ENCODE measurements at places on chromosomes 4 and X. TPM values are rescaled to one million over a fixed set of nuclear protein-coding genes. Genes with fewer than 3 reads are reported as not detected.

BEND4 gene
- 8.6 TPM for total RNA-seq

PRSS12 gene
- 43.3 TPM for total RNA-seq

TSPYL2 gene
- total RNA-seq: 8.4 TPM

HSD17B13 gene
- total RNA-seq: under 0.01 TPM

YIPF7 gene
- 2.0 TPM for total RNA-seq

FAM114A1 gene
- 8.4 TPM for total RNA-seq

OTC gene
- total RNA-seq: under 0.01 TPM

CXorf65 gene
- total RNA-seq: not detected

NAP1L5 gene
- 43.5 TPM for total RNA-seq

PAGE2B gene
- total RNA-seq: not detected

KLHL34 gene
- under 0.01 TPM for total RNA-seq

SPANXD gene
- not detected for total RNA-seq

TCEAL7 gene
- total RNA-seq: 88.5 TPM

APEX2 gene
- total RNA-seq: 1.7 TPM

RBMXL3 gene
- total RNA-seq: not detected

TMEM144 gene
- total RNA-seq: 1.2 TPM

NAT8L gene
- 10.8 TPM for total RNA-seq

TMEM31 gene
- total RNA-seq: not detected

HSFX2 gene
- total RNA-seq: not detected

PDZD4 gene
- 141 TPM for total RNA-seq

MAGEA12 gene
- not detected for total RNA-seq

NPNT gene
- 47.9 TPM for total RNA-seq

MAGIX gene
- 1.5 TPM for total RNA-seq

PABPC1L2A gene
- 1.7 TPM for total RNA-seq

AWAT2 gene
- not detected for total RNA-seq

PAGE1 gene
- total RNA-seq: 0.49 TPM

CXCL1 gene
- total RNA-seq: 1.5 TPM

SLC7A11 gene
- total RNA-seq: 31.5 TPM

MTHFD2L gene
- total RNA-seq: 25.3 TPM

PNMA6A gene
- 13.5 TPM for total RNA-seq

SERPINA7 gene
- total RNA-seq: not detected

FOXR2 gene
- total RNA-seq: not detected

ERVMER34-1 gene
- total RNA-seq: 0.98 TPM

STK26 gene
- 0.98 TPM for total RNA-seq

C4orf50 gene
- 11.3 TPM for total RNA-seq

NSG1 gene
- 253 TPM for total RNA-seq

CCNA2 gene
- total RNA-seq: 3.9 TPM

NXF3 gene
- total RNA-seq: not detected

OPRPN gene
- not detected for total RNA-seq

CCDC149 gene
- total RNA-seq: 19.2 TPM

HELT gene
- total RNA-seq: not detected

NALF2 gene
- total RNA-seq: 2.2 TPM

ADH1A gene
- total RNA-seq: not detected

TMEM47 gene
- 41.8 TPM for total RNA-seq

RASL11B gene
- 20.9 TPM for total RNA-seq

UCP1 gene
- total RNA-seq: 0.25 TPM

RASGEF1B gene
- 26.8 TPM for total RNA-seq

CFI gene
- total RNA-seq: 4.7 TPM

IL15 gene
- total RNA-seq: 0.25 TPM

FGB gene
- not detected for total RNA-seq

NKX3-2 gene
- total RNA-seq: under 0.01 TPM

PRAF2 gene
- 3.7 TPM for total RNA-seq

PRRG3 gene
- total RNA-seq: 6.1 TPM

ARSH gene
- total RNA-seq: not detected

RBM10 gene
- 31.7 TPM for total RNA-seq

MAGEB1 gene
- not detected for total RNA-seq

CT45A1 gene
- total RNA-seq: not detected

EDNRA gene
- total RNA-seq: 5.4 TPM

SASH3 gene
- total RNA-seq: 0.49 TPM

Measured in temporal lobe (tissue), 4 donors.